Activated CD4-positive, alpha-beta T cell treated with anti-CD3 and anti-CD28 coated beads, Interleukin-2, amount 50 U/mL, for 48 hours (primary cell): ENCODE measurements at places on chromosomes 1 and 21.

- DNase-seq = no peak
Observed at GRCh38 chr1:7298749-7299151, 472.3 kb upstream of the VAMP3 start.

GRCh38 chr1:51612447-51612961 lies 4.4 kb upstream of the OSBPL9 start:
- DNase-seq = no peak

DNA sequence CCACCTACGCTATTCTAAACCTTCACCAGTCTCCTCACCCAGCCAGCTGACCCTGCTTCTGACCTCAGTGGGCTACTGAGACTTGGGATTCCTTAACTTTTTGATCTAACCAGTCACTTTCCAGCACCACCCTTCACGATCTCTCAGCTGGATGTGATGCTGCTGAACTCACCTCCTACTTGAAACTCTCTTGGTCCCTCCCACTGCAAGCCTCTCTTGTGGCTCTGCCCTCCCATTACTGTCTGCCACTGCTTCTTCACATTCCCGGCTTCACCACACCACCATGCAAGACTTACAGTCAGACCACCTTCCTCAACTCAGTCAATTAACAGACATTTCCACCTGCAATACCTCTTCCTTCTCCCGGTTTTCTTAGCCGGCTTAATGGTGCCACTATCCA lies 6.3 kb downstream of the TAF5L start:
- DNase-seq = no peak

DNA sequence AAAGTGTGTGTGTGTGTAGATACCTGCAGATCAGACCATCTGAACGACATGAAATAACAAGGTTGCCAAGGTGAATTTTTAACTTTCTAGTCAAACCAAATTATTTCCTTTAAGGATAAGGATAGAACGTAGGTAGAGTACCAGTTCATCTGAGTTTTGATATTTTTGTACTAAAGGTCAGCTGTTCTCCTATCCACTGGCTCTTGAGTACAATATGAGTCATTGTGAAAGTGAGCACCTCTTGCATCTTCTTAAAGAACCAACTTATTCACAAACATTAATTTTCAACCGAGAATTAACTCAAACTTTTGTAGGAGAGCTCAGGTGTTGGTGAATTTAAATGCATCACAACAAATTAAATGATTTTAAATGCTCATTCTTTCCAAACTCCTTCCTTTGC lies 71.5 kb downstream of the IFI44 start:
- DNase-seq = no peak

- DNase-seq = no peak
Observed at GRCh38 chr1:109768335-109768650, 4.6 kb upstream of the EPS8L3 start.

- DNase-seq = no peak
Observed at GRCh38 chr1:31776032-31776431, 11.9 kb upstream of the ADGRB2 start.

GRCh38 chr1:24216276-24217074 lies 29.4 kb upstream of the IFNLR1 start:
- DNase-seq = no peak

GRCh38 chr1:21650400-21650799 lies 18.8 kb downstream of the RAP1GAP start:
- DNase-seq = no peak
